CD4-positive, alpha-beta T cell treated with Interleukin-4 for 4 hours (primary cell): ENCODE measurements at places on chromosomes 12 and 14.

DNA sequence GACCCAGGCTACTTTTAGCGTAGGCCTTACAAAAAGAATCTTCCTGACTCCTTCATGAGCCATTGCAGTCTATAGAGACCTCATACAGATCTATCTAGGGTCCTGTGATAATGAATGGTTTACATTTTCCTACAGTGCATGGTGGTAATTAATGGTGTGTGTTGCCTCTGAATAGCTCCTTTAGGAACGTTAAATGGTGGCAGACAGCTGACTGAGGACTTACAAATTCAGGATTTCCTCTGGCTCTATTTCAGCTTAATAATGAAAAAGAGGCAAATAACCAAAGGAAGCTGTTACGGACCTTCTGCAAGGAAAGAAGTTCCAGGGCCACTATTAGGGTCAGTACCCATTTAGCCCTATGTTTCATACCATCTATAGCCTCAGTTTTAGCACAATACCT is 5.1 kb downstream of the IKBIP start:
- DNase-seq, result no peak

DNA sequence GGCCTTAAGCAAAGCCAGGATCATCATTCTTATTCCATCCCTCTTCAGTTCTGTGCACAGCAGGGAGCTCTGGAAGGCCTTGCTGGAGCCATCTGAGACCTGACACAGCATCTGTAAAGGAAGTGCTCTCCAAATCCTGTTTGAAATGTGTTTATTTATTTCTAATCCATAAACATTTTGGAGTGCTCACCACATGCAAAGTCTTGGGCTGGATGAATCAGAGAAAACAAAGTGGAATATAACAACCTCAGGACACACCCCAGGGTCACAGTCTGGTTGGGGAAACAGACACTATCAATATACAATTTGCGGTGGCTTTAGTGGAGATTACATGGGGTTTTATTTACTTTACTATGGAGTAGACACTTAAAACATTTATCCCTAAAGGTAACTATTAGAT is 54.3 kb downstream of the BMP4 start:
- no peak for DNase-seq

GRCh38 chr12:51962737-51963136 is 11.2 kb downstream of the ACVR1B start:
- no peak for DNase-seq

DNA sequence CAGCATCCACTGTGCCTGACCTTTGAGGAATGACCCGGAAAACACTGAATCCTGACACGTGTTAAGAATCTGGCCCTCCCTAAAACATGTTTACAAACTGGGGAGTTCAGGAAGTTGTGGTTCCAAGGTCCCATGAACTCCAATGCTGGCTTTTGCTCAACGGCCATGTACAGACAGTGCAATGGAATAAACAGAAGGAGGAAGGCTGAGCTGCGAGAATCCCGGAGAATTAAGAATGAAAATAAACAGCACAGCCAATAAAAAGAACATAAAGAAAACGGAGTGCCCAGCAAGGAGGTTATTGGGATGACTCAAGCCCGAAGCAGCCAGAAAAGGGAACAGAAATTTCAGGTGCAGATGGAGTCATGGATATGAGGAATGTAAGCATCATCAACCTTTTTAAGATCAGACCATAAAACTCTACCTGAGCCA is 32.3 kb downstream of the BCL11B start:
- DNase-seq, result no peak

DNA sequence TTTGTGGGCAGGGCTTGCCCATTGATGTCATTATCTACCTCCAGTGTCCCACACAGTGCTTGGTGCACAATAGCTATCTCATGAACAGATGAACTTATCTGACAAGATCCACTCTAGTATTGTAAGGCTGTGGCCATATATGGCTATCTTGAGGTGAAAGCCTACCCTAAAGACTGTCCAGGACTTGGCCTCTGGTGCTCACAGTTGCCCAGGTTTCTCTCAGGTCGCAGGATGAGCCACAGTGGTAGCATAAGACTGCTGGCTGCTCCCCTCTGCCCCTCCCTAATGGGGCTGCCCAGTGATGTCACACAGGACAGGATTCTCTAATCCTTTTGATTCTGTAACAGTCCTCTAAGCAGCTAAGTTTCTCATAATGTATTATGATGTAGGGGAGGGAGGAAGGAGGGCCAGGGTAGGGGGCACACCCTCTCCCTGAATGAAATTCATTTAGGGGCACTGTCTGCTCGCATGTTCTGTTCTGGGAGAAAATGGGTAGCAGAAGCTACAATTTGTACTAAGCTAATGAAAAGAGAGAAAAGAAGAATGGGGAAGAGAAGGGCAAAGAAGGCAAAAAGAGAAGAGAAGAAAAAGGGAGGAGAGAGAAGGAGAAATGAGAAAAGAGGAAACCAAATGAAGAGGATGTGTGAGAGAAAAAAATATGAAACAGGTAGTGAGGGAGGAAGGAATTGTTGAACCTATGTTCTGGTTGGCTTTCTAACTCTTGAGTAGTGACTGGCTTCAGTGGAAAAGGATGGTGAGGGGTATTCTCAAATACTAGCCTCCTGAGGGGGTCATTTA is 3.4 kb upstream of the PPM1A start:
- DNase-seq, result no peak

- DNase-seq, result no peak
Measured at GRCh38 chr12:132309596-132310086, 19.7 kb downstream of the GALNT9 start.

DNA sequence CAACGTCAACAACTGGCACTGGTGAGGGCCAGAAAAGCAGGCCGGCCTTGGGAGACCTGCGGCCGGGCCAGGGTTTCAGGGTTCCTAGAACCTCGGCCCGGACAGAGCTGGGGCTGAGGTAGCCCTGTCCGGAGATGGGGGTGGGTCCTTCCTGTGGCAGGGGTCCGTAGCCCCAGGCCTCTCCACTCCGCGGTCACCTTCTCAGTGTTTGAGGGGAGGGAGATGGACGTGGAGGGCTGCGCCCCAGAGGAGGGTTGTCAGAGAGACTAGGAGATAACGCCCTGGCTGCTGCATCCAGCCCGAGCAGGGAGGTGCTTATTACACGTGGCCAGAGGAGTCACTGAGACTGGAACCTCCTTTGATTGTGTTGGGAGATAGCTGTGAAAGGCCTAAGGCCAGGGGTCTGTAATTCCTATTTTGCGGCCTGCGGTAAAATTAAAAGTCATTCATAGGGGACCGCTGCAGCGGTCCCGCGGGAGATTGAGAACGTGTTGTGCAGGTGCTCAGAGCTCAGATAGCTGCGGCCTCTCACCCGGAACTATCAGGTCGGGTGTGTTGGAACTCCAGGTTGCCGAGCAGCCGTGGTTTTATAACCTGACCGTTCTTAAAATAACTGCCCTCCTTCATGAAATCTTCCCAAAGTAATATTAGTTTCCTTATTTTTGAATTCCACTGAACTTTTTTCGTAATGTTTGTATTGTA is 507 bp downstream of the AHSA1 start:
- DNase-seq, result no peak

- DNase-seq, result no peak
Measured at GRCh38 chr14:68499451-68499850, 293.4 kb downstream of the ZFP36L1 start.
